ENCODE measurements at places on chromosomes 3 and 15.

- no peak for DNase-seq
Observed at GRCh38 chr3:195162033-195162669, 108.8 kb downstream of the XXYLT1 start.

GRCh38 chr15:91429973-91430372 is 329.9 kb downstream of the SV2B start:
- no peak for DNase-seq

GRCh38 chr3:101635954-101636798 is 40.8 kb downstream of the ZBTB11 start:
- peak; percentile 84 for DNase-seq

- DNase-seq, result no peak
Observed at GRCh38 chr3:197512691-197513571, 42.8 kb downstream of the BDH1 start.

DNA sequence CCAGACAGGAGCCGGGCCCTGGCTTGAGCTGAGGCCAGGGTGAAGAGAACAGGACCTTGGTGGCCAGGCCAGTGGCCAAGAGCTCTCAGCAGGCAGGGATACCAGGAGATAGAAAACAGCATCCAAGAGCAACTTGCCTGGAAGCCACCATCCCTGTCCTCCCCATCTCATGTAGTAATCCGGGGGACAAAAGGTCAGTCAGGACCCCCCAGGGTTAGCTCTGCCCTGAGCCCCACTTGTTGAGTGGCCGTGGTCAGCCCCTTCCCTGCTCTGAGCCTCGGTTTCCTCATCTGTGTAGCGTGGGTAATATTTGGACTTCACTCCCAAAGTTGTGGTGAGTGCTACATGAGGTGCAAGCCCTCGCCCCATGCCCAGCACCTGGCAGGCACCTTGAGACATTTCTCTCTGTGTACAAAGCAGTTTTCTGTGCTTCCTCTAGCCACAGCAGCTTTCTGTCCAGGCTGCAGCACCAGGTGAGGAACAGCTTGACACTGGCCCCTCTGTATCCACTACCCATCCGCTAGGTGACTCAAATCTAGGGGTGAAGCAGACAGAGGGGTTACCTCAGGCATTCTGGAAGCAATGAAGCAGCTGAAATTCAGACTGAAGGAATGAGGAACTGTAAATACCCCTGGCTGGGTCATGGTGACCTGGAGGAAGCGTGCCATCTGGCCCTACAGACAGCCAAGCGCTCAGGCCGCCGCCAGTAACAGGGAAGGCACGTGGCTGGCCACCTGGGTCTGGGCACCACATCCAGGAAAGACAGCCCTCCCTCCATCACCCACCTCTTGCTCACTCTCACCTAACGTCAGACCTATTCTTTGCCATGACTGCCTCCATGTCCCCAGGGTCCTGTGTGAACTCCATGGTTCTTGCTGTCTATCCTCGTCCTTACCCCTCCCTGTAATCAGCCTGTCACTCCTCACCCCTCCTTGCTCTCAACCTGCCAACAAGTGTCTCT is 6.7 kb downstream of the CISH start:
- no peak for DNase-seq

Data from glutamatergic neuron (in vitro differentiated cells).